ENCODE measurements at places on chromosomes 5 and 9.

GRCh38 chr5:102411-103043 is 10.6 kb downstream of the PLEKHG4B start:
- DNase-seq: no peak

DNA sequence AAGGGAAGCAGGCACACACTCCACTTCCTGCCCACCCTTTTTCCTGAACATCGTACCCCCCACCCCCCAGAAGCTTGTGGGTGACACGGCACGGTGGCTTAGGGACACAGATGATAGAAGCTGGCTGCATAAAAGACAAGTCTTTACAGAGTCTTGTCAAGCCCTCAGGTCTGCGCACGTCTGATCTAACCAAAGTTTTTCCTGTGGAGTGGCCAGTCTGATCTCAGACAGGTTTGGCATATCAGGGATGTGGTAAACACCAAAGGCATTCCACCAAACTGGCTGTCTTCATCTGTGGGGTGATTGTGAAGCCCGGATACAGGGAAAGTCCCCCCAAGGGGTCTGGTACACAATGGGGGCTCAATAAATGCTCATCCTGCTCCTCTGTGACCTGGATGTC is 50.0 kb downstream of the CRB2 start:
- no peak for DNase-seq

- no peak for DNase-seq
Observed at GRCh38 chr9:91840469-91840868, 109.6 kb downstream of the ROR2 start.

- DNase-seq: no peak
Observed at GRCh38 chr5:6760686-6761085, 47.5 kb downstream of the TENT4A start.

GRCh38 chr5:177392765-177393164 is 7.7 kb downstream of the PFN3 start:
- no peak for DNase-seq

GRCh38 chr9:2059274-2059929 is 44.3 kb downstream of the SMARCA2 start:
- DNase-seq: no peak

DNA sequence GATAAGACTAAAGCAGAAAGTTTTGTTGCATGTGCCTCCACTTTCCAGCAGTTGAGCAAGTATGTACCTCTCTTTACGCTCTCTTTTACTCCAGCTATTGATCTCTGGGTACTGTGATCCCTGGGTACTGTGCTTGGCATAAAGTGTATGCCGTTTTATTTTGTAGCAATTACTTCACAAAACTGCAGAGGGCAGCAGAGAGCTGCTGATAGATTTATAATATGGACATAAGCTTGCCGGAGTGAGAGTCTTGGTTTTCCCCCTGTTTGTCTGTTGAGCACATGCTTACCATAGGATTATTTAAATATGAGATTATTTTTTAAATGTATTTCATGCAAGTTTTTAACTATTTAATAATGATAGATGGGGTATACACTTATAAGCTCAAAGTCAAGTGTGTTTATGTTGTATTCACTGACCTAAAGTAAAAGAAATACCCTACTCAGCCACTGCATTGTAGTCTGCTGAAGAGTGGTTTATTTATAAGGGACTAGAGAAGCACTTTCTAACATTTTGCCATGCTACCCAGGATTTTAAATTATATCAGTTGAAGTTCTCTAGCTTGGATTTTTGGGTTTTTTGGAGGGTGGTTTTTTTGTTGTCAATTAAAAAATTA is 13.0 kb downstream of the TTC1 start:
- peak; percentile 70 for DNase-seq

DNA sequence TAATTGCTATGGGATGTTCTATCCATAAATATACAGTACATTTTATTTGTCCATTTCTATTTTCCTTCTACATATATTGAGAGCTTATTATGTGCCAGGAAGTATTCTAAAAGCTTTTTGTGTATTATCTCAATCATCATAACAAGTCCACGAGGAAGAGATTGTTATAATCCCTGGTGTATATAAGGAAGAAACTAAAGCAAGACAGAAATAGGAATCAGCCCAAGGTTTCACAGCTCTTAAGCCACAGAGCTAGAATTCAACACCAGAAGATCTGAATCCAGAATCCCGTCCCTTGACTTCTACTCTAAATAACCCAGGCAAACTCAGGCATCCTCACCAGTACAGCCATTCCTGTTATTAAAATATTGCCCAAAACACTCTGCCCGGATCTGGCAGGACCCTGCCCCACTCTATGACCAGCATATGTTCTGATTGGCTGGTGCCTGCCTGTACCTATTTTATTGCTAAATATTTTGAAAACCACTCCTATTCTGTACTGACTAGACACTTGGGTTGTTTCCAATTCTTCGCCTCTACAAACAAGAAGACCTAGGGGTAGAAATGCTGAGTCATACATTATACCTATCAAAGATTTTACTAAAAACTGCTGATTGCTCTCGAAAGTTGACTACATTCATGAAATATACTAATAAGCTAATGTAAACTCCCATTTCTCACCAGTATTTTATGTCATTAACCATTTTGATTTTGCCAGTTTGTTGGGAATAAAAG is 297.4 kb downstream of the ENC1 start:
- no peak for DNase-seq

- DNase-seq: no peak
Observed at GRCh38 chr5:135033901-135034235, at the start of gene PITX1. PITX1 (minus strand) TSS chr5:135034228; CDS start chr5:135033881, 347 bp downstream.

GRCh38 chr5:56893251-56893951 is 16.0 kb upstream of the SETD9 start:
- no peak for DNase-seq

- no peak for DNase-seq
Observed at GRCh38 chr9:518540-518939, 303.9 kb downstream of the DOCK8 start.

- DNase-seq: no peak
Observed at GRCh38 chr9:5580650-5581049, 48.3 kb upstream of the RIC1 start.

GRCh38 chr5:73625944-73626811 is at the start of gene ARHGEF28:
ARHGEF28 (plus strand) TSS chr5:73626196; CDS start chr5:73684852, 58,656 bp downstream.
- no peak for DNase-seq

- no peak for DNase-seq
Observed at GRCh38 chr5:135392256-135392655, 6.8 kb downstream of the MACROH2A1 start.

DNA sequence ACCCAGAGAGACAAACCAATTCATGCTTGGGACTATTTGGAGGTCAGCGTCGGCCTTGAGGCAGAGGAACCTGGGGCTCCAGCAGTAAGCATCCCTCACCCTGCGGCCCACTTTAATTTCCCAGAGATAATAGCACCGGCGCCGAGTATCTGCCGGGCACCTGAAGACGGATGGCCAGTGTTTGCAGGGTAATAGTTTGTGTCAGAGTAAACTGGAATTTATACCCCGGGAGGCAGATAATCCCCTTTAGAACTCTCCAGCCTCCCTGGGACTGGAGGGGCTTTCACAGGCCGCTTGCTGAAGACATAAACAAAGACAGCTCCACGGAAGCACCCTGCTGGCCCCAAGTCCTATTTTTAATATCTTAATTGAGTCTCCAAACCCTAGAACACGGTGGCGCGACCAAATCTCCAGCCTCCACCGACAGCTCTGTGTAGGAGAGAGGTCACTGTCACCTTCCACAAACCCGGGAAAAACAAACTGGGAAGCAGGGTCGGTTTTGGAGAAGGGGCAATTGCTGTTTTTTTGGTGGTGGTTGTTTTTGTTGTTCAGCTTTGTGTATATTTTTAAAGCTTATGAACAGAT is 17.4 kb upstream of the FCN1 start:
- DNase-seq: no peak

DNA sequence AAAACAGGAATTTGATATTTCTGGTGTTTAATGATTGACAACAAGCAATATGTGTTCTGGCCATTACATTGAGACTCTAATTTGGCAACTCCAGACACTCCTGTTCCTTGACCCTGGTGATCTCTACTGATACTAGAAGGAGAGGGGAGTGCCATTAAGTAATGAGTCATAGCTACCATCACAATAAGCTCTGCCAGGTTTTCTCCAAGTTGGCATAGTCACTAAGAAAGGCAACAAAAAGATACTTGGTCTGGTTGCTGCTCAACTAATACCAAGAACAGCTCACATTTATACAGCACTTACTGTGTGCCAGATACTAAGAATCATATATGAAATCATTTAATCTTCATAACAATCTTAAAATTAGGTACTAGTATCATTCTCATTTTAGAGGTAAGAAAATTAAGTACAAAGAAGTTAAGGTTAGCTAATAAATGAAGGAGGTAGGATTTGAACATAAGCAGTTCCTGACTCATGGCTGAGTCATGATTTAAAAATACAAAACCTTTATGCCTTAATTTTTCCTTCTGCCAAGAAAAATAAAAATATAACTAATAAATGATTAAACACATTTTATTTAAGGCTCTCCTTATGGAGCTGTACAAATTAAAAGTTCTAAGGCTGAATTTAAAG is 19.9 kb upstream of the PRXL2C start:
- DNase-seq: no peak

DNA sequence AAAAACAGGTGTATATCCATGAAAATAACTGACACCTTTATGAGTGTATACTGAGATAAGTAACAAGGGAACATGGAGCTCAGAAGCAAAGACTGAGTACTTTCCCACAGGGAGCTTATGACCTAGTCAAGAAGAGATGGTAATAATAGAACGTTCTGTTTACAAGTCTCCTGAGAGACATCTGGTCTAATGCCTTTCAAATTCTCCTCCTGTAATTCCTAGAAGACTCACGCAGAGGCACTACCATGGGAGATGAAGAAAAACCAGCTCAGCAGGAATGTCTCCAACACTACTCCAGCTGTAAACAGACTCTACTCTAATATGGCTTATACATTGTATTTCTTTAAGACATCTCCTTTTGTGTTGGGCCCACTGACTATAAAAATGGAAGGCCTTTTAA is 503.6 kb upstream of the TUSC1 start:
- no peak for DNase-seq

DNA sequence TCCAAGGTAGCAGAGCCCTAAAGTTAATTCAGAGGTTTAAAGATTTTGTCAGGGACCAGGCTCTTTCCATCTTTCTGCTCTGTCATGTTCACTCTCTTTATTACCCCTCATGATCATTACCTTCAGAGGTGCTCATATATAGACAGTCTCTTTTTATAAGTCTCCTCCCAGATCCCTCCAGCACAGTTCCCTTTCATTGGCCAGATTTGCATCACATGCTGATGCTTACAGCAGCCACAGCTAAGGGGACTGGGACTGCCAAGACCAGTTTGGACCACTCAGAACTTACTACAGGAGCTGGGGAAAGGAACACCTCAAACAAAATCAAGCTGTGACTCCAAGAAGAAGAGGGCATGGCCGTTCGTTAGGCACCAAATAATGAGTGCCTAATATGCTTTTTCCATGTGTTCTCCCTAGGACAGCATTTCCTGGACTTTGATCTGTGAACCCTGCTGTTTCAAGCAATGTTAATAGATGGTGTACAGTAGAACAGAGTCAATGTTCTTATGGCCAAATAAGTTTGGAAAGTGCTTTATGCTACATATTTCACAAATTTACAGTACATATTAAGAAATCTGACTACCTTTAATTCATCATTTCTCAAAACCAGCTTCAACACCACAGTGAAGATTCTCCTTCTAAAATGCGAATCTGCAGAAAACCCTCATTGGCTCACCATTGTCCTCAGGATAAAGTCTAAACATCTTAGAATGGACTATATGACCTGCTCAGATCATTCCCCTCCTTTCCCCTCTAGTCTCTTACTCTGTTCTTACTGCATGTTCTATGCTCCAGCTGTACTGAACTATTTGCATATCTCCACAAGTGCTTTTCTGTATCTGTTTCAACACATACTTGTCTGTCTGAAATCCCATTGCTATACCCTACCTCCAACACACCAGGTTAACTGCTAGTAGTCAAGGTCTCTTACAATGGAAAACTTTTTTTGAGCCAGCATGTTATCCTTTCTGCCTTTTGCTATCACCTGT is 3.4 kb downstream of the C5orf58 start:
- DNase-seq: no peak

- no peak for DNase-seq
Observed at GRCh38 chr5:79488058-79488457, 25.9 kb downstream of the HOMER1 start.

GRCh38 chr5:30747412-30747811 is 446.1 kb upstream of the CDH6 start:
- DNase-seq: no peak

GRCh38 chr5:50873595-50874277 is 207.3 kb downstream of the PARP8 start:
- no peak for DNase-seq

- DNase-seq: no peak
Observed at GRCh38 chr9:136889858-136890257, 3.5 kb downstream of the TRAF2 start.

- DNase-seq: no peak
Observed at GRCh38 chr5:76251656-76252055, 151.4 kb upstream of the IQGAP2 start.

DNA sequence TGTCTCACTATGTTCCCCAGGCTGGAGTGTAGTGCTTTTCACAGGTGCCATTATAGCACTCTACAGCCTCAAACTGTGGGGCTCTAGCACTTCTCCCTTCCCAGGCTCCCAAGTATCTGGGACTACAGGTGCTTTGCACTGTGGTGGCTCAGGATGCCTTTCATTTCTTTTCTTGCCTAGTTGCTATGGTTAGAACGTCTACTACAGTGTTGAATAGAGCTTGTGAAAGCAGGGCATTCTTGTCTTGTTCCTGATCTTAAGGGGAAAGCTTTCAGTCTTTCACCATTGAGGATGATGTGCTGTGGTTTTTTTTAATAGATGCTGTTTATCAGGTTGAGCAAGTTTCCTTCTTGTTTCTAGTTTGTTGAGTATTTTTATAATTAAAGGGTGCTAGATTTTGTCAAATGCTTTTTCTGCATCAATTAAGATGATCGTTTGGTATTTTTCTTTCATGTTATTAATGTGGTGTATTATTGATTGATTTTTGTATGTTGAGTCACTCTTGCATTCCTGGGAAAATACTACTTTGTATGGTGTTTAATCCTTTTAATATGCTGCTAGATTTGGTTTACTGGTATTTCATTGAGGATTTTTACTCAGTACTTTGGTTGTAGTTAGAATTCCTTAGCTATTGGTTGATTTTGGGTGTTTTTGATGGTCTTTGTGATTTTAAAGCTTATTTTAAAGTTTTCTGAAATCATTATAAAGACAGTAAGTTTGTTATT is 35.6 kb downstream of the GPBP1 start:
- DNase-seq: no peak

DNA sequence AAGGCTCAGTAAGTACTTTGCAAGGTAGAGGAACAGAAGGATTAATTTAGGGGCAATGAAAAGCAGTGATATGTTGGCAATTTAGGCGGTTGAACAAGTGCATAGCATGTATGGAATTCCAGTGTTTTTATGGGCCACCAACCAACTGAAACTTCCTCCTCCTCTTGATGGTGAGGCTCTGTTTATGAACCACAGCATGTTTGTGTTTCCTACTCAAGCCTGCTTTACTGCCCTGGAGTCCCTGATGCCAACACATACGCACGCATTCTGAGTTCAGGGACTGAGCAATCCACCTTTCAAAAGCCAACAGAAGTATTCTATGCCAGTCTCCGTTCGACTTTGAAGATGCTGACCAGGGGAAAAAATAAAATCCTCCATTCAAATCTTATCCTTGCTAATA is 417.5 kb downstream of the EFNA5 start:
- DNase-seq: no peak

All from CD4-positive, alpha-beta memory T cell (primary cell).